Lower lobe of right lung (tissue), 2 donors: ENCODE measurements at places on chromosomes 13 and 19.

DNA sequence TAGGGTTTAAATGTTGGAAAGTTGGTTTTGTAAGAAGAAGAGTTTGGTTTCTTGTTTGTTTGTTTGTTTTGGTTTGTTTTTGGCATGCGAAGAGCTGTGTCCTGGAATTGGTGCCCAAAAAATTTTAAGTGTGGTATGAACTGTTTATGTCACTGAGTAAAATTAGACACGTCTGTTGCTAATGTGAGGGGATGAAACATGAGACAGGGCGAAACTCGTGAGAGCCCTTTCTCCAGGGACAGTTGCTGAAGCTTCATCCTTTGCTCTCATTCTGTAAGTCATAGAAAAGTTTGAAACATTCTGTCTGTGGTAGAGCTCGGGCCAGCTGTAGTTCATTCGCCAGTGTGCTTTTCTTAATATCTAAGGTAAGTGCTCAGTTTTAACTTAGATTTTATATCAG is at the start of gene SGCG:
SGCG (plus strand) TSS at position 269 of the 400 bp plus-strand sequence. CDS start 22,716 bp downstream, outside the sequence.
- no peak for DNase-seq

GRCh38 chr13:37775871-37776270 is 93.7 kb downstream of the TRPC4 start:
- no peak for DNase-seq

GRCh38 chr13:97148894-97149293 is 73.2 kb upstream of the MBNL2 start:
- no peak for DNase-seq

DNA sequence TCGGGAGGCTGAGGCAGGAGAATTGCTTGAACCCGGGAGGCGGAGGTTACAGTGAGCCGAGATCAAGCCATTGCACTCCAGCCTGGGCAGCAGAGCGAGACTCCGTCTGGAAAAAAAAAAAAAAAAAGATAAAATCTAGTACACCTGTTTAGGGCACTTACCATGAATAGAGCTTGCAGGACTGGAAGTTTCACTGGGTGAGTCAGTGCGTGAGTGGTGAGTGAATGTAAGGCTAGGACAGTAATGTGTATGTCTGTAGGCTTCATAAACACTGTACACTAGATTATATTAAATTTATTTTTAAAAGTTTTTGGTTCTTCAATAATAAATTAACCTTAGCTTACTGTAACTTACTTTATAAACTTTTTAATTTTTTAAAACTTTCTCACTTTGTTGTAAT is 22.9 kb downstream of the PPP5C start:
- no peak for DNase-seq

GRCh38 chr13:113292021-113292862 is 4.8 kb upstream of the LAMP1 start:
- peak; percentile 66 for DNase-seq

DNA sequence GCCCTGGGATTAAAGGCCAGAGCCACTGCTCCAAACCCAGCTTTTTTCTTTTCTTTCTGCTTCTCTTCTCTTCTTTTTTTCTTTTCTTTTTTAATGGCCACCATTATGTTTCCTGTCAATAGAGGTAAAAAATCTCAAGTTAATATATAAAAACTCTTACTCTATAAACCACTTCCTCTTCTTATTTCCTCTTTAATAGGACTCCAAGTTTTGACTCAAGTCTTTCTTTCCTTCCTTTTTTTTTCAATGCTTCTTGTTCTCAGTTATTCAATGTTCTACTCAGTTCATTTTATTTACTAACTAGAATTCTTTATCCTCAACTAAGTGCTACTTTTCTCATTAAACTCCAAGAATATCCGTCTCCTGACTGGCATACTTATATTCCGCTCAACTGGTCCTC is 27.1 kb upstream of the MYCBP2 start:
- DNase-seq = no peak

DNA sequence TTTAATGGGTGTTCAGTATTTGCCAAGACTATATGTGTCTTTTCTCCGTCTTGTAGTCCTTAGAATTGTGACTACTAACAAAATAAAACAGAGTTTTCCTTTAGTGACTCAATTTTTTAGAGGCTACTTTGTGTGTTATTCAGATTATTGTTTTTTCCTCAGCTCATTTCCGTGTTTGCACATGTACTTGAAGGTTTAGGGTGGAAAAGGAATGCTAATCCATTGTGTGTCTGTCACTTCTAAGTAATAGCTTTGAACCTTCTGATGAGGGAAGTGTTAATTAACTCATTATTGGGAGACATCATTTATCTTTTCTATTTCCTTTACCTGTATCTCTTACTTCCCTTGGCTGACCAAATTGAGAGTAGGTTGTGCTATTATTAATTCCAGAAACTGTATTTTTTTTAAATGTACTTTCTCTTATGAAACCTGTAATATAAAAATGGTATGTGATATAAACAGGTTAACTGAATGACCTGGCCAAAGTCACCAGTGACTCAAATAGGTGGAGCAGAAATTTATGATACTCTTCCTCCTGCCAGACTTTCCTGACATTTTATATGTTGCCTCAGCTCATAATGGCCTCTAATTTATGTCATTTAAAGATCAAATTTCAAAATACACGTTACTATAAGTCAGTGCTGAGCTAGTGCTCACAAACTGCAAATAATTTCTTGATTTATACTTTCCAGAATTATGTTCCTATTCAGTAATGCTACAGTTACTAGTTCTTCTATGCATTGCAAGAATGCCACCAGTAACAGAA is 88.8 kb downstream of the LMO7 start:
- DNase-seq = no peak

GRCh38 chr13:48230541-48230940 is 2.5 kb upstream of the ITM2B start:
- no peak for DNase-seq

GRCh38 chr19:16268676-16269319 is 55.8 kb upstream of the KLF2 start:
- no peak for DNase-seq

GRCh38 chr19:45179072-45179891 is 698 bp downstream of the BLOC1S3 start:
- DNase-seq = peak; percentile 68
